ENCODE measurements at places on chromosomes 2 and 18.

- no peak for DNase-seq
Measured at GRCh38 chr2:239729151-239729550, 296.0 kb downstream of the NDUFA10 start.

- no peak for DNase-seq
Measured at GRCh38 chr2:24821433-24821891, 28.2 kb downstream of the CENPO start.

GRCh38 chr2:219641390-219642068 is 14.1 kb downstream of the SLC4A3 start:
- no peak for DNase-seq

GRCh38 chr2:241461693-241462677 is 46.4 kb downstream of the STK25 start:
- DNase-seq, result no peak

- no peak for DNase-seq
Measured at GRCh38 chr2:196123679-196124373, 47.6 kb downstream of the STK17B start.

All from CD4-positive, alpha-beta T cell treated with Interleukin-6 at 100 ng/mL for 8 hours (primary cell).